Right atrium auricular region (tissue), 2 donors: ENCODE measurements at places on chromosomes 4 and X. TPM values are rescaled to one million over a fixed set of nuclear protein-coding genes. Genes with fewer than 3 reads are reported as not detected.

DNA sequence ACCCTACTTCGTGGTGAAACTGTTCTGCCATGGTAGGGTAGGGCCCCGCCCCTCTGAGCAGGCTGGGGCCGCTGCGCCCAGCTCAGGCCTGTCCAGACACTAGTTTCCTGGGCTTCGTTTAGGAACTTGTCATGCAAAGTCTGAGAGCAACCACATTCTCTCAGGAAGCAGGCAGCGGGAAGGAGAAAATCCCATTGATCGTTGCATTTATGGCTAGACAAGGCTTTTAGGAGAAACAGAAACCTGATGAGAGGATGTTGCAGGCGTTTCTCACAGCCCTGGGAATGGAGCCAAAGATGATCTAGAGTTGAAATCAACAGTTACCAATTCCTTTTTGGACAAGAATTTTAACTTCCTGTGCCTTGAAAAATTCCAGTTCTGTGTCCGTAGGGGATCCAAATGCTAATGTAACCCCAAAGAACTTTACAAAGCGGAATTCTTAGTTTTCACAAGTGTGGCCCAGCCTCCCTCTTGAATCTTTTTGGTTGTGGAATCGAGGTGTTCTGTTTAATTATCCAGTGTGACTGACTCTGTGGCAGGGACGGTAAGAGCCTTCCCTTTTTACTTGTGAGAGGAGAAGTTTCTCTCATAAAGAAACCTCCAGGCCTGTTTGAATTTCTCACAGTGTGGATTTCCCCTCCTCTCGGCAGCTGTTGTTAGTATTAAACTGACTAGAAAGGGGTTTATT is 4.5 kb upstream of the CXCL9 start:
- no peaks in the 10 kb centered on the region for H3K4me1 ChIP-seq
- no peak for DNase-seq
- H3K27ac ChIP-seq = peak overlapping the region; percentile 46
- no peak overlapping the region for H3K4me3 ChIP-seq
- no peaks in the 10 kb centered on the region for H3K27me3 ChIP-seq

DNA sequence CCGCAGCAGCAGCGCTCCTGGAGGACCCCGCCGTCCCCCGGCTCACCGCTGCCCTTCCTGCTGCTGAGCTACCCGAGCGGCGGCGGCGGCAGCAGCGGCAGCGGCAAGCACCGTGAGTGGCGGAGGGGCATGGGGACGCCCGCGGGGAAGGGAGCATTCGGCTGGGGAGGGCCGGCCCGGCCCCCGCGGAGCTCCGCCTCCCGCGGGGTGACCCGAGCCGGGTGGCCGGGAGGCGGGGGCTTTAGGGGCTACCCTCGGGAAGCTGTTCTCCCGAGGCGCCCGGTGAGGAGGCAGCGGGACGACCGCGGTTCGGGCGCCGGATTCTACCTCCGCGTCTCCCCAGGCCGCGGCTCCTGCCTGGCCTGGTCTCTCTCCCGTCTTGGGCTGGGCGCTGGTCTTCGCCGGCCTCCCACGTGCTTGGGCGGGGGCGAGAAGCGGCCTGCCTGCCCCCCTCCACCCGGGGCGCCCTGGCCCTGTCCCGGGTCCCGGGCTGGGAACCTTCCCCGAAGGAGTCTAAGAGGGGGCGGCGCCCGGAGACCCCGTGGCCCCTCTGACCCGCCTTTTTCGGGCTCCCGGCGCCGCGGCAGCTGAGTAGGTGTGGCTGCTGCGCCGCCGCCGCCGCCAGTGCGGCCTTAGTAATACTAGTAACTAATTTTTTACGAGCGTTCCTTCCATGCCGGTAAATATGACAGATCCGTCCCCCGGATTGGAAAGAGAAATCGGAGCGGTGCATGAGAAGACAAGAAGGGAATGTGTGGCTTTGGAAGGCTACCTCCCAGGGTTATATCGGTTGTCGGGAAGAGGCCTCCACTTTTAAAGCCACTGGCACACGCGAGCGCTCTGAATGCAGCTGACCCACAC is 16.4 kb upstream of the RUFY3 start:
- H3K27me3 ChIP-seq = no peaks in the 10 kb centered on the region
- peak; percentile 65 for DNase-seq
- H3K36me3 ChIP-seq = no peaks in the 10 kb centered on the region

GRCh38 chrX:15882704-15883539 is 28.3 kb upstream of the AP1S2 start:
- H3K4me1 ChIP-seq = no peaks in the 10 kb centered on the region
- no peaks in the 10 kb centered on the region for H3K36me3 ChIP-seq
- no peak for DNase-seq
- H3K27ac ChIP-seq = no peak overlapping the region
- no peaks in the 10 kb centered on the region for H3K27me3 ChIP-seq

- H3K4me1 ChIP-seq = no peaks in the 10 kb centered on the region
- DNase-seq = no peak
- H3K27ac ChIP-seq = peak overlapping the region; percentile 61
- H3K4me3 ChIP-seq = peak overlapping the region; percentile 23
- H3K36me3 ChIP-seq = no peaks in the 10 kb centered on the region
- no peaks in the 10 kb centered on the region for H3K27me3 ChIP-seq
These were observed 164.3 kb downstream of the RAPGEF2 start for GRCh38 chr4:159266981-159267868.

DNA sequence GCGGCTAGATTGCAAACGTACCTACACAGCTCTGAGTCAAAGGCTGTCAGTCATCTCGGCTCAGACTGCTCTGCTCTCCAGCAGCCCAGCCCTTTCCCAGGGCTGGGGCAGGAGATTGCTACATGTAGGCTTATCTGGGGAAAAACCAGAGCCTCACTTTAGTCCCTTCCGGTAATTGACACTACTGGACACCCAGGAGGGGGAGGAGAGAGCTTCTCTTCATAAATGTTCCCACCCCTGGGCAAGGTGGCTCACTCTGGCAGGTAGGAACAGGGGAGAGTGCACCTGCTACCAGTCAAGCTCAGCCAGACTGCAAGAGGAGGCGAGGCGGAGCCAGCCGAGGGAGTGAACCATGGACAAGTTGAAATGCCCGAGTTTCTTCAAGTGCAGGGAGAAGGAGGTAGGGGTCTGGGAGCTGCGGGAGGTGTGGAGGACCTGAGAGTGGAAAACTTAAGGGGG is at the start of gene SLC6A14:
Gene SLC6A14, plus strand, starts transcription at position 249 of the 459 bp plus-strand sequence. Its CDS starts 104 bp downstream, at position 353.
- no peak for DNase-seq
- no peak within 1 kb of the TSS for H3K27ac ChIP-seq
- no peaks in the 10 kb centered on the region for H3K27me3 ChIP-seq
- no peaks in the 10 kb centered on the region for H3K36me3 ChIP-seq
- no peak within 1 kb of the TSS for H3K4me3 ChIP-seq

GRCh38 chrX:69231903-69232302 is 66.7 kb upstream of the PJA1 start:
- H3K36me3 ChIP-seq = no peaks in the 10 kb centered on the region
- DNase-seq = no peak
- no peaks in the 10 kb centered on the region for H3K4me1 ChIP-seq
- no peak overlapping the region for H3K4me3 ChIP-seq

DNA sequence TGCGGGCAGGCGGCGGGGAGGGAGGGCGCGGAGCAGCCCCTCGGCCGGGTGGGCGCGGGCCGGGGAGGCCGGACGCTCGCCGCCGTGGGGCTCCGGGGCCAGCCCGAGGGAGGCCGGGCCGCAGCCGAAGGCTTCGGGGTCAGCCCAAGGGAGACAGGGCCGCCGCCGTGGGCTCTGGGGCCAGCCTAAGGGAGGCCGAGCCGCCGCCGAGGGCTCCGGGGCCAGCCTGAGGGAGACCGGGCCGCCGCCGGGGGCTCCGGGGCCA is 251 bp downstream of the KIAA0232 start:
- H3K27ac ChIP-seq = peak overlapping the region; percentile 96
- no peaks in the 10 kb centered on the region for H3K36me3 ChIP-seq

- no peak overlapping the region for H3K27ac ChIP-seq
- no peak for DNase-seq
- H3K4me3 ChIP-seq = no peak overlapping the region
- H3K27me3 ChIP-seq = no peaks in the 10 kb centered on the region
- no peaks in the 10 kb centered on the region for H3K36me3 ChIP-seq
These were observed 263.9 kb upstream of the CXorf66 start for GRCh38 chrX:140229191-140229590.

DNA sequence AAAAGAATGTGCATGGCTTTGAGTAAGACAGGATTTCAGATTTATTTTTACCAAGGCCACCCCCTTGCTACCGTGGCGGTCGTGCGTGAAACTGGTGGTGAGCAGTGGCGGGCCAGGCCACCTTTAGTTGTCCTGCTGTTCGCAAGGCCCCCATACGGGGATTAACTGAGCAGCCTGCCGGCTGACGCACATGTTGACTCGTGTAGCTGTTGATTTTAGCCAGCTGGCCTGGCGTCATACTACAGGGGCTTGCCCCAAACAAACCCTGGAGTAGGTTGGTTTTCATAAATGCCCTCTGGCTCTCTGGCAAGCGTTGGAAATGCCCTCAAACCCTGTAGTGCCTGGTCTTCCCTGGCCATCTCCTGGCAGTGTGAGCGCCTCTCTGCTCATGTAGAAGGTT is 28.4 kb downstream of the WFS1 start:
- H3K27me3 ChIP-seq = no peaks in the 10 kb centered on the region
- H3K4me1 ChIP-seq = no peaks in the 10 kb centered on the region
- no peak for DNase-seq
- no peak overlapping the region for H3K4me3 ChIP-seq
- no peak overlapping the region for H3K27ac ChIP-seq

GRCh38 chr4:15996773-15997172 is 33.8 kb upstream of the FGFBP2 start:
- H3K27me3 ChIP-seq = no peaks in the 10 kb centered on the region
- no peaks in the 10 kb centered on the region for H3K4me1 ChIP-seq
- no peak overlapping the region for H3K4me3 ChIP-seq
- no peak for DNase-seq
- no peak overlapping the region for H3K27ac ChIP-seq

GRCh38 chrX:112545051-112545450 is 134.7 kb downstream of the LHFPL1 start:
- H3K4me3 ChIP-seq = no peak overlapping the region

- H3K4me1 ChIP-seq = no peaks in the 10 kb centered on the region
- H3K27me3 ChIP-seq = no peaks in the 10 kb centered on the region
- H3K27ac ChIP-seq = no peak overlapping the region
- H3K36me3 ChIP-seq = no peaks in the 10 kb centered on the region
These were observed 1110.9 kb downstream of the NLGN4X start for GRCh38 chrX:5117816-5118215.

DNA sequence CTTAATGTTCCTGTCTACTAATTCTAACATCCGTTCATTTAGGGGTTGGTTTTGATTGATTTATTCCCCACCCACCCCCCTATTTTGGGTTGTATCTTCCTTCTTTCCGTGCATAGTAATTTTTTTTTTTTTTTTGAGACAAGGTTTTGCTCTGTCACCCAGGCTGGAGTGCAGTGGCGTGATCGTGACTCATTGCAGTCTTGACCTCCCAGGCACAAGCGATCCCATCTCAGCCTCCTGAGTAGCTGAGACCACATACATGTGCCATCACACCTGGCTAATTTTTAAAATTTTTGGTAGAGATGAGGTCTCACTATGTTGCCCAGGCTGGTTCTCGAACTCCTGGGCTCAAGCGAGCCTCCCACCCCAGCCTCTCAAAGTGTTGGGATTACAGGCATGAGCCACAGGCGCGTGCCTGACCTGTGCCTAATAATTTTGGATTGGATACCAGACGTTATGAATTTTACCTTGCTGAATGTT is 79.9 kb downstream of the ZFX start:
- H3K4me1 ChIP-seq = peaks cover 10% of the 10 kb centered on the region
- no peaks in the 10 kb centered on the region for H3K27me3 ChIP-seq
- no peaks in the 10 kb centered on the region for H3K36me3 ChIP-seq
- DNase-seq = no peak

GRCh38 chrX:78527263-78527662 is 131.9 kb downstream of the RTL3 start:
- no peaks in the 10 kb centered on the region for H3K4me1 ChIP-seq
- no peaks in the 10 kb centered on the region for H3K27me3 ChIP-seq
- no peaks in the 10 kb centered on the region for H3K36me3 ChIP-seq
- no peak for DNase-seq
- H3K27ac ChIP-seq = no peak overlapping the region

DNA sequence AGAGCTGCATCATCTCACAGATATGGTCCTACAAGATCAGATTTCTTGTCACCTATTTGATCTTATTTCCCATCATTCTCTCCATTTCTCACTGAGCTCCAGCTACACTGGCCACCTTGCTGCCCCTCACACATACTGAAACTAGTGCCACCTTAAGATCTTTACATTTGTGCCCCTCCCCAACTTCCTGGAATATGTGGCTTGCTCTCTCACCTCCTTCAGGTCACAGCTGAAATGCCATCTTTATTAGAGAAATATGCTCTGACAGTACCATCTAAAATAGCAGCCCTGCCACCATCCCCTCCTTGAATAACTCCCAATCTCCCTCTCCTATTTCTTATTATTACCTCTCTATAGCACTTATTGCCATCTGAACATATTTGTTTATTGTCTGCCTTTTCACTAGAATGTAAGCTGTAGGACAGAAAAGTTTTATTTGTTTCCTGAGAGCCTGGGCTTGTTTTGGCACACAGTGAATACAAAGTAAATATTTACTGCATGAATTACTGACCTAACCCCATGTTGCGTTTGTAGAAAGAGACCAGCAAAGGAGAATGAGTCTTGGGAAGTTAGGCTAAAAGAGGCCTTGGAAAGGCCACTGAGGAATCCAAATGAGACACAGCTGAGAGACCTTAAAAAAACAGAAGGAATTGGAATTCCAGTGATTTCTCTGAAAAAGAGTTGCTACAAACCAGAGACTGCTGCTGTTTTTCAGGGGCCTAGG is 22.7 kb downstream of the DYNLT3 start:
- H3K36me3 ChIP-seq = no peaks in the 10 kb centered on the region
- no peak overlapping the region for H3K27ac ChIP-seq
- no peak for DNase-seq
- no peaks in the 10 kb centered on the region for H3K27me3 ChIP-seq
- H3K4me3 ChIP-seq = no peak overlapping the region
- H3K4me1 ChIP-seq = no peaks in the 10 kb centered on the region

DNA sequence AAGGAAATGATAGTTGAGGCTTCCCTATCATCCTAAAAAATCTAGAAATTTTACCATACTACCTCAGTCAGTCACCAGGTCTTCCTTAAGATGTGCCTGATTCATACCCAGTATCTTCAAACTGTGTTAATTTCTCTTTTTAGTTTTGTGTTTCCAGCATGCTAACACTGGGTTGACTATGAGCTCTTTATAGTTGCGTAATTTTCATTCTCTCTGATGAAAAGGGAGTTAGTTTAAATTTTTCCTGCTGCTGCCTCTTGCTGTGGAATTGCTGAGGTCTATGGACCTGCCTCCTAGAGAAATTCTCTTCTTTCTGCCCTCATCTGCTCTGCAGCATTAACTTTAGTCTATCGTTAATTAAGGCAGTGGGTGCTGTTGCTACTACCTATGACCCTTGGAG is 66.6 kb downstream of the BANK1 start:
- DNase-seq = no peak
- no peaks in the 10 kb centered on the region for H3K27me3 ChIP-seq
- H3K4me1 ChIP-seq = no peaks in the 10 kb centered on the region
- H3K36me3 ChIP-seq = no peaks in the 10 kb centered on the region
- no peak overlapping the region for H3K27ac ChIP-seq

Gene ZNF711
- total RNA-seq = 3.7 TPM

Gene KLB
- 0.47 TPM for total RNA-seq

Gene WWC2
- 22.4 TPM for total RNA-seq

Gene ZCCHC18
- total RNA-seq = not detected

Gene SSX2B
- not detected for total RNA-seq

Gene FMR1NB
- not detected for total RNA-seq

Gene NAP1L2
- 8.1 TPM for total RNA-seq

Gene RNF113A
- total RNA-seq = 9.8 TPM

Gene MID1
- total RNA-seq = 9.6 TPM
